Stimulated activated CD4-positive, alpha-beta T cell treated with anti-CD3 and anti-CD28 coated beads, Interleukin-15, amount 100 ng/mL, for 24 hours (primary cell): ENCODE measurements at places on chromosomes 7 and 10.

- DNase-seq = no peak
Measured at GRCh38 chr7:148863324-148863723, 20.8 kb downstream of the EZH2 start.

DNA sequence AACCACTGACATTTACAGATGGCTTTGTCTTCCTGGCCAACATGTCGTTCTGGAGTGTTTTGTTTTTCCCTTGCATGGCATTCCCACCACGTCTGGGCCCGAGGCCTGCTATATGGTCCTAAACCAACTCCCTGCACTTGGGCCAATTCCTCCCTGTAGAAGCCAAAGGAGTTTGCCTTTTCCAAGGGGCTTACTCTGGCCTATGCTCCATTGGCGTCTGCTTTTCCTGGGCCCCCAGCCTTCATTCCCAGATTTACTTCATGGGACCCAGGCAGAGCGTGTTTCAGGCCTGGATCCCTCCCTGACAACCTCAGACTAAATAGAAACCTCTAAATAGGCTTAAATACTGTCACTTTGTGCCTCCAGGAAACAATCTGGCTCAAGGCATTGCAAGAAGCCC lies 60.7 kb downstream of the MINDY4 start:
- DNase-seq = no peak

DNA sequence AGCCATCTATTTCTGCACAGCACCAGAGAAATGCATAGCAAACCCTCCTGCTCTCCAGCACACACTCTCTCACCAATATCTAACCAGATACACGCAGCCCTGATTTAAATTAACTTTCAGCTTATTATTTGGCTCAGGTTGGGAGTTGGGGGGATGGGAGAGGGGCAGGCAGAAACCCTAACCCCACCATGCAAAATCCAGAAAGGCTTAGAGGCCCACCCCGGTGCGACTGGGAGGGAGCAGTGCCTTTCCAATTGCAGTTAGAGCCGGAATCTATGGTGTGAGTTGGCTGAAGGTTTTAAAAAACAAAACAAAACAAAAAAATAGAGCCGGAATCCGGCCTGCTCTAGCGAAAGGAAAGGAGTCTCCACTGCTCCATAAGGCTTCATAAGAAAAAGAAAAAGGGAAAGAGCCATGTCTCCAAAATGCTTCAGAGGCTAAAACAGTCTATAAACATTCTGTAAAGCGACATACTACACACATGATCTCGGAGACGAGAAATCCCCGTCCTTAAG lies 2.9 kb downstream of the IGF2BP3 start:
- DNase-seq = no peak

- DNase-seq = peak; percentile 56
Measured at GRCh38 chr10:29392376-29393021, 103.6 kb downstream of the LYZL1 start.

DNA sequence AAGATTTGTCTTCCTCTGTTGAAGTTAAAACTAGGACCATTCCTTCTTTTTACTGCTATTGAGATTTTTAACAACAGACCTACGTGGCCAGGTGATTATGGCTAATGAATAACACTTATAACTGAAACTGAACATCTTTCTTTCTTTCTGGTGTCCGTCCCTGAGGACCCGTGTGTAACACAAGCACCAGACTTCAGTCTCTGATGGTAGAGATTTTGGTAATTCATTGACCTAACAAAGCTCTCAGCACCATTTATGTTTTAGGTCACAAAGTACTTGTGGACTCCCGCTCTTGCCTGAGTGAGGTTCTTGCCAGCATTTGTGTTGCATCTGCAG lies 40.4 kb upstream of the TMEM229A start:
- no peak for DNase-seq

- DNase-seq = no peak
Measured at GRCh38 chr7:149707448-149707886, 65.9 kb downstream of the ZNF467 start.

- DNase-seq = no peak
Measured at GRCh38 chr7:92987095-92987494, 130.7 kb downstream of the SAMD9 start.

DNA sequence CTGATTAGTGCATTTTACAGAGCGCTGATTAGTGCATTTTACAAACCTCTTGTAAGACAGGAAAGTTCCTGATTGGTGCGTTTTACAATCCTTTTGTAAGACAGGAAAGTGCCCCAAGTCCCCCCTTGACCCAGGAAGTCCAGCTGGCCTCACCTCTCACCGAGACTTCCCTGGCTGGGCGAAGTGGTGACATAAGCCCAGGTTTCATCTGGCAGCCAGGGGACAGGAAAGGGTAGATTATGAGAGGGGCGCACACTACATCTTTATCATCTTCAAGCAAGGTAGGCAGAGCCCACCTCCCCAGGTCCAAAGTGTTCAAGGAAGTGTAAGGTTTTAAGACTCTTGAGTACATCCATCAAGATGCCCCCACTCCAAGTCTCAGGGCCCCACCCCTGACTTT lies 5.5 kb upstream of the GDF10 start:
- no peak for DNase-seq

GRCh38 chr7:108525327-108525984 lies 479 bp downstream of the PNPLA8 start:
- DNase-seq = peak; percentile 75

DNA sequence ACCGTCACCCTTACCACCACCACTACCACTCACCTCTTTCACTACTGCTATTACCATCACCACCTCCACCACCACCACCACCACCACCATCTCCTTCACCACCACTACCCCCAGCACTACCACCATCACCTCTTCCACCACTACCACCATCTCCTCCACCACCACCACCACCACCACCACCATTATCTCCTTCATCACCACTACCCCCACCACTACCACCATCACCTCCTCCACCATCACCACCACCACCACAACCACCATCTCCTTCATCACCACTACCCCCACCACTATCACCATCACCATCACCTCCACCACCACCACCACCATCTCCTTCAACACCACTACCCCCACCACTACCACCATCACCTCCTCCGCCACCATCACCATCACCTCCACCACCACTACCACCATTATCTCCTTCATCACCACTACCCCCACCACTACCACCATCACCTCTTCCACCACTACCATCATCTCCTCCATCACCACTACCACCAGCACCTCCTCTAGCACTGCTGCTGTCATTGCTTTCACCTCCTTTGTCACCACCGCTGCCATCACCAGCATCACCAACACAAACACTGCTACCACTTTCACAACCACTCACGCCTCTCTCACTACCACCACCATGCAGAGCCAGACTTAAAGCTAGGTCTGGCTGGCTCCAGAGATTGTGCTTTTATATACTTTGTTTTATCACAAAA lies 109.3 kb downstream of the ICA1 start:
- no peak for DNase-seq

DNA sequence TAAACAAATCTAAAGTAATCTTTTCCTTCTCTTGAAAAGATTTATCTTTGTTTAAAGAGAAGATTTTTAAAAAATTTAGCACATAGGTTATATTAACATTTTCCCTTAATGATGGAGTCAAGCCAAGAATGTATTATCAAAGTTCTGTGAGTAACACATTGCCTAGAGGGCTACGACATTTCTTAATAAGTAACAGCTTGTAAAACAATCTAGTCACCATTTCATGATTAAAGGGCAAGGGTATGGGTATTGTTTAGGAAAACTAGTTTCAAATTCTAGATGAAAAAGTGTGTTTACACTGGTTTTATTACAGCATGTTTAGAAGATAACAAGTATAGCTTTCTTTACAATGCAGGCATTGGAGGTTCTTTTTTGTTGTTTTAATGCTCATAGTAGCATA lies 28.6 kb upstream of the LAMB4 start:
- DNase-seq = no peak

- DNase-seq = peak; percentile 6
Measured at GRCh38 chr10:27884185-27884641, 114.7 kb downstream of the ODAD2 start.

DNA sequence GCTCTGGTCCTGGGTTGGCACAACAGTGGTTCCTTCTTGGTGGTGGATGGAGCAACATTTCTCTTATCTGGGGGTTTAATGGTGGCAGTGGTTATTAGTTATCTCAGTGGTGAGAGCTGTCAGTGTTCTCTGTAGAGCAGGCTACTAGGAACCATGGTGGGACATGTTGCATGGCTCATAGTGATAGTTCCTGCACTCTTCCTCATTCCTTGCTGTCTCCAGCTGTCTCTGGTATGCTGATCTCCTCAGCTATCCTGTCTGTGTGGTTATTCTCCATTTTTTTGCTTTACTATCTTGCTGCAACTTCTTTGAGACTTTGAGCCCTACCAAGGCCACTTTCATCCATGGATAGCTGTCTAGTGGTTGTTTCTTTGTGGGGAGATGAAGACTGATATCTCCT lies 44.0 kb downstream of the CCDC7 start:
- no peak for DNase-seq

- no peak for DNase-seq
Measured at GRCh38 chr7:114298011-114298410, 116.6 kb upstream of the FOXP2 start.

DNA sequence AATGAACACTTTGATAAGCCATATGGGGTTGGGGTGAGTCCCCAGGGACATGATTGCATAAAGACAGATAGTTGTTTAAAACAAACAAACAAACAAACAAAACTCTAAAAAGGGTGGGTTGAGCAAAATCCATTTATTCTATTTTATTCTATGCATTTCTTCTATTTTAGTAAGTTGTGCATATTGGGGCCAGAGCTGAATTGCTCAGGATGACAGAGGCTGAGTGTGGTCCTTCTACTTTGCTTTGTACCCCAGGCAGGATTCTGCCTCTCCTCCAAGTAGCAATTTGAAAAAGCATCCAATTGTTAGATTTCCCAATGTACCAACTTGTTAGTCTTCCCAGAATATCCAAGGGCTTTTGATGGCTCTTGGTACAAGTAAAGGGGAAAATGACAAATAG lies 29.2 kb upstream of the XPNPEP1 start:
- no peak for DNase-seq

DNA sequence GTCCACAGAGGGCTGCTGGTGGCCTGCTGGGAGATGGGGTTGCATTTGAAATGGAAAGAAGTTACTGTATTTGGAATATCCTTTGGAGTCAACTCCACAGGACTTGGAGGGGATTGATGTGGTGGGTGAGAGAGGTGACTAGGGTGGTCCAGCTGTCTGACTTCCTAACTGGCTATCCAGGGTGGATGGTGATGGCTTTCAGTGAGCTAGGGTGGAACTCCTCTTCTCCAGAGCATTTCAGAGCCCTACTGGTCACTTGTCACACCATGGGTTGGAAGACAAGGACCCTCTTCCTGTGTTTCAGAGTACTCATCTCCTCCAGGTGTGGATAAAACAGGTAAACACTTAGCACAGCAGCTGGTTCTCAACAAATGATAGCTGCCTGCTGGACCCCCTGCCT lies 3.3 kb upstream of the ADAMTS14 start:
- no peak for DNase-seq

DNA sequence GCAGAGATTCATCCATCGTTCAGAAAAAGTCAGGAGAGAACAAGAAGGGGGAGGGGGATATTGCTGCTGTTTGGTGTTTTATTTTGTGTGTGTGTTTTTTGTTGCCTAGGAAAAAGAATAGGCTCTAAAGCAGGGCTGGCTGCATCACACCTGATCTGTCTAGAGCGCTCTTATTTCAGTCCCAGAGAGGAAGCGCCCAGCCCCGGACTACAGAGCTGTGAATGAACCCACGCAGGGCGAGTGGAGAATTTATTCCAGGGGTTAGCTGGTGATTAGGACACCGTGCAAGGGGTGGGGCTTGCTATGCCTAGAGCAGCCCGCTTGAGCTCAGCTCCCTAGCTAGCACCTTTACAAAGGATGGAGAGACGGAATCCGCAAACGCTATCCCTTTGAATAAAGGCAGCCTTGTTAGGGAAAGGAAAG lies 621 bp upstream of the FAM13C start:
- peak; percentile 8 for DNase-seq

- DNase-seq = no peak
Measured at GRCh38 chr7:108165723-108166122, 35.6 kb upstream of the LAMB4 start.

DNA sequence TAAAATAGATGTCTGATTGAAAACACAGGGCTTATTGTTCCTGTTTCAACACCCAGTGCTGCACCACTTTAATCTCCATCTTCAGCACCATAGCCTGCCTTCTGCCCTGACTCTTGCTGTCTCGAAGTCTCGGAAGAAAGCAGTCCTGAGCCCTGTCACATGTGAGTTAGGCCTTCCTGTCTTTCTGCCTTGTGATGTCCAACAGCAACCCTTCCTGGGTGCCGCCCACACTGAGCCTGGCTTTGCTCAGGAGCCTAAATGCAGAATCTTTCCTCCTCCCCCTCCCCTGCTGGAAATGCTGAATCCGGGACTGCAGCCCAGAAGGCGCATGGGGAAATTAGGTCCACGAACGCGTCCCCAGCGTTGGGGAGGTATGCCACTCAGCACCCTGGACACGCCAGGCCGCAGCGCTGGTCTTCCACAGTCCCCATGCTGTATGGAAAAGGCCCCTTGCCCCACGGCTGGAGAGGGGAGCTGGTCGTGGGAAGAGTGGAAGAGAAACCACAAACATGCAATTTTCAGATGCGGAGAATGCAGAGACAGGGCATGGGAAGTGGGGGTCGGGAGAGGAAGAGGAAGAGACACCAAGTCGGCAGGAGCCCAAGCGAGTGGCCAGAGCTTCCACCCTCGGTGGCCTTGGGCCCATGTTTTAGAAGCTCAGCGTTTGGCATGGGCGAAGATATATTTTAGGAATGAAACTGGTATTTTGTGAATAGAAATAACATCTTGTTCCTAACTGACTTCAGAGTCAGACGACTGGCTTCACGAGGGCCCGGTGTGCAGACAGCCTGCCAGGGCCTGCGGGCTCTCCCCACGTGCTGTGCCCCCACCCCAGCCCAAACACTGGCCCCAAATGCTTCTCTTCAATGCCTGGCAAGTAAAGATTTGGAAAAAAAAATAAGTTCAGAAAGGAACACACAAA lies 656.1 kb upstream of the FOXK1 start:
- no peak for DNase-seq

DNA sequence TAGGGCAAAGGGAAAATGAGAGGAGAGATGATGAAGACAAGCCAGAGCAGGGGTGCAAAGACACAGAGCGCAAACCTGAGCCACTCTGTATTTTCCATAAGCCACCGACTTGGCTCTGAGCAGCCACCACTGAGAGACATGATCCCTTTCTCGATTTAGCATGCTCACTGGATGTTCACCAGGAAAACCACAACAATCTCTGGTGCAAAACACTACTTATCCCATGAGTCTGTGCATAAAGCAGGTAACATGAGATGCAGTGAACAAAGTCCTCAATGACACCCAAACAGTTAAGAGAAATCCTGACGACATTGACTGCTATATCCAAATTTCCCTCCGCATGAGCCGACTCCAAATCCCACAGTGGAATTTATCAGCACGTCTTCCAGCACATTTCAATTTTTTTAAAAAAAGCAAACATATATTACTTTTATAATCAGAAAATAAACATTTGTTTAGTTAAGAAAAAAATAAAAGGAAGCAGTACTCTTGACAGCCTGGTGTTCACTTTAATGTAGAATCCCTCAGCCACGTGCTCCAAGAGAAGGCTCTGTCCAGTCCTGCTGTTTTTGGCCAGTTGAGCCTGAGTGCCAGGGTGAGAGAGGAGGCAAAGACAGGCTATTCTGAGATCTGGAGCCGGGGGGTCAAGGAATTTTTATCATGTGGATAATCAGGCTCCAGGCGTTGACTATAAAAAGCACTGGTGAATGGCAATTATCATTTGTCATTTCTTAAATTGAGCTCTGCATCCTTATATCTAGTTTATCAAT lies 238.4 kb downstream of the KCNMA1 start:
- DNase-seq = no peak
